ENCODE measurements at places on chromosomes 3 and 15. TPM values are rescaled to one million over a fixed set of nuclear protein-coding genes. Genes with fewer than 3 reads are reported as not detected.

DNA sequence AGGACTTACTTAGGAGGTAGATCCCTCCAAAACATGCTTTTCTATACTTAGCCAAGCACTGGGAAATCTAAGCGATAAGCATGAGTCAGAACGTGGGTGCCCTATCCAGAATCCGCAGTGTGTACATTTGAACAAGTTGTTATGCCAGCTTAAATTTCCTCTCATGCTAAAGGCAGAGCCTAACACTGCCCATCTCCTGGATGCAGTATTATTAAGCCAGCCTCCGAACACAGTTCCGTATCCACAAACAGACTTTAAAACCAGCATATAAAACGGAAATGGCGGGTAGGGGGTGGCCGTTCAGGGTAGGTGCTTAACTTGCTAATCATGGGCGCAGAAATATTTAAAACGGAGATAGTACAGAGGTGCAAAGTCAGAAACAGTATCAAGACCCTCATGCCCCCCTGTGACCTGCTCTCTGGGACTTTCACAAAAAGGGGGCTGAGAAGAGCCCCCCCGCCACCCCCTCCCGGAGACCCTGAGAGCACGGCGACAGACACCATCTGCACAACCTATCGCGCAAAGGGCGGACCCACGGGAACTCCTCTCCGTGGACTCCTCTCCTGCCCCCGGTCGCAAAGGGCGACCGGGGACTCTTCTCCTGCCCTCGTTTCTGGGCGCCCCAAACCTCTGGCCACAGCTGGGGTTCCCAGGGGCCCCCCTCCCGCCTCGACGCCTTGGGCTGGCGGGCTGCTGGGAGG is 889 bp upstream of the LRRIQ4 start:
- DNase-seq: no peak
- H3K4me1 ChIP-seq: no peaks in the 10 kb centered on the region
- peaks cover 18% of the 10 kb centered on the region for H3K36me3 ChIP-seq

GRCh38 chr3:42055291-42055690 is 35.9 kb upstream of the TRAK1 start:
- H3K4me1 ChIP-seq: peaks cover 26% of the 10 kb centered on the region
- DNase-seq: no peak
- no peak overlapping the region for H3K4me3 ChIP-seq
- H3K27ac ChIP-seq: no peak overlapping the region
- no peaks in the 10 kb centered on the region for H3K36me3 ChIP-seq
- H3K27me3 ChIP-seq: no peaks in the 10 kb centered on the region

- peaks cover 4% of the 10 kb centered on the region for H3K4me1 ChIP-seq
- no peak for DNase-seq
- H3K36me3 ChIP-seq: 0 out of 2 replicates have a peak, but pooled peaks cover 4% of the 10 kb centered on the region
- H3K27me3 ChIP-seq: no peaks in the 10 kb centered on the region
These were observed 174.4 kb upstream of the FAM3D start for GRCh38 chr3:58840949-58841348.

The WDR49 gene
- 0.90 TPM for total RNA-seq

GRCh38 chr3:133137042-133137996 is 99.1 kb downstream of the TMEM108 start:
- H3K4me3 ChIP-seq: no peak overlapping the region
- H3K4me1 ChIP-seq: peaks cover 5% of the 10 kb centered on the region
- no peak overlapping the region for H3K27ac ChIP-seq
- H3K36me3 ChIP-seq: no peaks in the 10 kb centered on the region
- H3K27me3 ChIP-seq: no peaks in the 10 kb centered on the region

The CHRNA5 gene
- 21.6 TPM for total RNA-seq

- H3K27me3 ChIP-seq: peaks cover 2% of the 10 kb centered on the region
- H3K4me3 ChIP-seq: peak overlapping the region; percentile 73
- no peak overlapping the region for H3K27ac ChIP-seq
- no peaks in the 10 kb centered on the region for H3K36me3 ChIP-seq
These were observed 66.9 kb downstream of the KLF13 start for GRCh38 chr15:31393444-31394091.

GRCh38 chr15:35665896-35666536 is 120.1 kb upstream of the DPH6 start:
- peaks cover 3% of the 10 kb centered on the region for H3K4me1 ChIP-seq
- DNase-seq: no peak
- H3K36me3 ChIP-seq: no peaks in the 10 kb centered on the region
- no peaks in the 10 kb centered on the region for H3K27me3 ChIP-seq
- H3K27ac ChIP-seq: no peak overlapping the region

DNA sequence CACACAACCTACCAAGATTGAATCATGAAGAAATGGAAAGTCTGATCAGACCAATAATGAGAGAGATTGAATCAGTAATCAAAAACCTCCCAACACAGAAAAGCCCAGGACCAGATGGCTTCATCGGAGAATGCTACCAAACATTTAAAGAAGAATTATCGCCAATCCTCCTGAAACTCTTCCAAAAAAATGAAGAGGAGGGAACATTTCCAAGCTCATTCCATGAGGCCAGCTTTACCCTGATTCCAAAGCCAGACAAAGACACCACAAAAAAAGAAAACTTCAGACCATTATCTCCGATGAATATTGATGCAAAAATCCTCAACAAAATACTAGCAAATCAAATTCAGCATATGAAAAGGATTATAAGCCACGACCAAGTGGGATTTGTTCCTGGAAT is 94.1 kb downstream of the SENP2 start:
- H3K27me3 ChIP-seq: no peaks in the 10 kb centered on the region
- DNase-seq: no peak
- H3K4me3 ChIP-seq: no peak overlapping the region
- H3K4me1 ChIP-seq: no peaks in the 10 kb centered on the region
- peaks cover 54% of the 10 kb centered on the region for H3K36me3 ChIP-seq

The EXD1 gene
- total RNA-seq: not detected

The CEP97 gene
- 13.9 TPM for total RNA-seq

The POPDC2 gene
- total RNA-seq: 0.37 TPM

The CATSPER2 gene
- total RNA-seq: 1.6 TPM

The B4GALT4 gene
- 46.5 TPM for total RNA-seq

The TUSC7 gene
- total RNA-seq: not detected

DNA sequence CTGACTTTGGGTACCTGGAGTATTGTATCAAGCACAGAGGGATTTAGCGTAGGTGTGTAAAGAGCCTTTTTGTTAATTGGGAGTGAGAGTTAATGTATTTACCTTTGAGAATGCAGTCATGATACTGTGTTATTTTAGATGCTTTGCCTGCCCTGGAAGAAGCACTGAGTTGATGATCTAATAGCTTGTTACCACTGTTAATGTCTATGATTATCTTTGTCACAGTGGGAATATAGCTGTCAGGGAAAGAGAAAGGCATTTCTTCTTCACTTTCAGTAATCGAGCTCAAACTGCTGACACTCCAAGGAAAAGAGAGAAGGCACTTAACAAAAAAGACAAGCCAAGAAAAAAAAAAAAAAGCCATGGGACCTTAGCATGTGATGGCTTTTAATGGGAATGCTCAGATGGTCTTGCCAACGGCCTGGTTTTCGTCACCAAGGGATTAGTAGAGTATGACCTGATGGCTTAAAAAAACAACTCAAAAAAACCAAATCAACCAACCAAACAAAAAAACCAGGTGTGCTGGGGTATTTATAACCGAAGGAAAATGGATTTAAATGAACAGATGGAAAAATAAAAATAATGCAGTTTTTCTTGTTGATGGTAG is 387.4 kb downstream of the PTPRG start:
- no peaks in the 10 kb centered on the region for H3K36me3 ChIP-seq
- H3K4me1 ChIP-seq: peaks cover 40% of the 10 kb centered on the region
- H3K4me3 ChIP-seq: no peak overlapping the region
- DNase-seq: no peak

GRCh38 chr3:108420926-108421325 is 89.5 kb downstream of the MYH15 start:
- H3K4me1 ChIP-seq: no peaks in the 10 kb centered on the region
- no peak overlapping the region for H3K4me3 ChIP-seq
- no peak for DNase-seq
- no peaks in the 10 kb centered on the region for H3K27me3 ChIP-seq
- H3K36me3 ChIP-seq: no peaks in the 10 kb centered on the region
- no peak overlapping the region for H3K27ac ChIP-seq

- no peaks in the 10 kb centered on the region for H3K36me3 ChIP-seq
- H3K27me3 ChIP-seq: no peaks in the 10 kb centered on the region
- no peak overlapping the region for H3K27ac ChIP-seq
- DNase-seq: no peak
These were observed 273.1 kb downstream of the FOXP1 start for GRCh38 chr3:71310359-71310979.

GRCh38 chr3:101942356-101942755 is 93.0 kb downstream of the NFKBIZ start:
- DNase-seq: no peak
- no peaks in the 10 kb centered on the region for H3K36me3 ChIP-seq

DNA sequence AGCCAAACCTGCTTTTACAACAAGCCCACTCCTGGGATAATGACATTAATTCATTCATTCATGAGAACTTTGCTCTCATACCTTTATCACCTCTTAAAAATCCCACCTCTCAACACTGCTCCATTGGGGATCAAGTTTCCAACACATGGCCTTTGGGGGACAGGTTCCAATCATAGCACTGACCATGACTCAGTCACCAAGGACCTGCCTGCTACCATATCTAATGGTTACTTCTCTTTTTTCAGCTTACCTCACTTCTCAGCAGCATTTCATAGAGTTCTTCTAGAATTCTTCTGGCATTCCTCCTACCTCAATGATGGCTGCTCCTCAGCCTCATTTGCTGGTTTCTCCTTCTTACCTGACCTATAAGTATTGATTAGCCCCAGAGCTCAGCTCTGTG is 36.9 kb upstream of the RYK start:
- no peaks in the 10 kb centered on the region for H3K27me3 ChIP-seq
- no peak overlapping the region for H3K4me3 ChIP-seq
- no peaks in the 10 kb centered on the region for H3K4me1 ChIP-seq
- no peak overlapping the region for H3K27ac ChIP-seq

The PLA2G4F gene
- not detected for total RNA-seq

- H3K27me3 ChIP-seq: no peaks in the 10 kb centered on the region
- DNase-seq: no peak
- H3K4me3 ChIP-seq: no peak overlapping the region
- H3K4me1 ChIP-seq: no peaks in the 10 kb centered on the region
- no peak overlapping the region for H3K27ac ChIP-seq
These were observed 1097.7 kb downstream of the ROBO1 start for GRCh38 chr3:78670094-78670493.

DNA sequence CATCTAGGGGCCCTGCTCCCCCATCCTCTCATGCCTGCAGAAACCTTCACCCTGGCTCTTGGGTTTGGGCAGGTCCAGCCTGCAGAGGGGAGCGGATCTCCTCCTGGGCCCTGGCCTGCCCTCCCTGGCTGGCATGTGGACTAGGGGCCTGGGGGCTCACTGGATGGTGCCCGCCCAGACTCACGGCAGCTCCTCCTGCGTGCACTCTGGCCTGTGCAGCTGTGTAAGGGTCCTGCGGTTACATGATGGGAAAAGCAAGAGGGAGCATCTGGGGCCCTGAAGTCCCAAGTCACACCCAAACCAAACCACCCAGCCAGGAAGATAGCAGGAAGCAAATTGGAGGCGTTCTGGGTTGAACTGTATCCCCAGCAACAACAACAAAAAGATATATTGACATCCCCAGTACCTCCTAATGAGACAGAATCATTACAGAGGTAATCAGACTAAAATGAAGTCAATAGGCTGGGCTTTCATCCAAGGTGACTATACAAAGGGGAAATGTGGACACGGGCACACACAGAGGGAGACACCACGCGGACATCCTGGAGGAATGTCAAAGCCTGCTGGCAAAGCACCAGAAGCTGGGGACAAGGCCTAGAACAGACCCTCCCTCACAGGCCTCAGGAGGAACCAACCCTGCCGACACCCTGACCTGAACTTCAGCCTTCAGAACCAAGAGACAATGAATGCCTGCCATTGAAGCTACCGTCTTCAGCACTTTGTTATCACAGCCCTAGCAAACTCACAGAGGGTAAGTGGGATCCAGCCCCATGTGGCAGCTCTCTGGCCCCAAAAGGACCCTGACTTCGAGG is 10.4 kb upstream of the CLK3 start:
- H3K27ac ChIP-seq: no peak overlapping the region
- DNase-seq: no peak
- no peaks in the 10 kb centered on the region for H3K4me1 ChIP-seq

The CLEC3B gene
- total RNA-seq: not detected

DNA sequence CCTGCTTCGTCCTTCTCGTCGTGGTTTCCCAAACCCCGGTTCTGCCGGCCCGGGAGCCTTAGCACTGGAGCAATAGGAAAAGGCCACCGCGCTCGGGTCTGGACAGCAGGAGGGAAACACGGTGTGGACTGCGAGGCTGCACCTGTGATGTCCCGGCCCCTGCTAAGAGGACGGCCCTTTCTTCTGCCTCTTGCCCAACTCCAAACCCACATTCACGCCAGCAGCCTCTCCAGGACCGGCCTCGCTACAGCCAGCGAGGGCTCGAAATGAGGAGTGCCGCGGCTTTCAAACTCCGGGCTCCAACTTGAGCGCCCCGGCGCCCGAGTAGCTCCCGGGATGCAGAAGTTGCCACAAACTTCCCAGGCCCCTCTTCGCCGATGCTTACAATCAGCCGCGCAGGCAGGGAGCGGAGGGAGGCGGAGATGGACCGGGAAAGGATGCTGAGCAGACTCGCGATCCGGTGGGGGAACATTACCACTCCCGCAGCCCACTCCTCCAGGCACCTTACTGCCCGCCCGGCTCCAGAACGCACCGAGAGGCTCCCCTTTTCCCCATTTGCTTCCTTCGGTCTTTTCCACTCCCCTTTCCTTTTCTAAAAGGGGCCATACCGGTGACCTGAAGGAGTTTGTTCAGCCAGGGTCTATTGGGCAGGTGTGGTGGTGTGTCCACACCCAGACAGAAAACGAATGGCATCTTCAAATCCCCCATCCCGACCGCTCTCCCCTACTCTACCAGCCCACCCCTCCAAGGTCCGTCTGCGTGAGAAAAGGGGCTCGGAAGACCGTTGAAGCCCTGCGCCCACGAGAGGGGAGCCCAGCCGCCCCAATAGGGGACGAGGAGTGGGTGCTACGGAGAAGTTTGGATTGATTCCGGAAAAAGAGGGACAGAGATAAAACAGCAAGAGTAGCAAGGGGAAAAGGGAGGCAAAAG is 18.8 kb upstream of the SATB1 start:
- H3K4me1 ChIP-seq: peaks cover 5% of the 10 kb centered on the region
- peak; percentile 59 for DNase-seq
- H3K27ac ChIP-seq: no peak overlapping the region
- peak overlapping the region; percentile 81 for H3K4me3 ChIP-seq
- peaks cover 11% of the 10 kb centered on the region for H3K36me3 ChIP-seq

- no peaks in the 10 kb centered on the region for H3K36me3 ChIP-seq
- H3K27me3 ChIP-seq: no peaks in the 10 kb centered on the region
- DNase-seq: no peak
- H3K4me3 ChIP-seq: no peak overlapping the region
- no peak overlapping the region for H3K27ac ChIP-seq
- H3K4me1 ChIP-seq: no peaks in the 10 kb centered on the region
These were observed 415.3 kb upstream of the ALCAM start for GRCh38 chr3:104951426-104951825.

DNA sequence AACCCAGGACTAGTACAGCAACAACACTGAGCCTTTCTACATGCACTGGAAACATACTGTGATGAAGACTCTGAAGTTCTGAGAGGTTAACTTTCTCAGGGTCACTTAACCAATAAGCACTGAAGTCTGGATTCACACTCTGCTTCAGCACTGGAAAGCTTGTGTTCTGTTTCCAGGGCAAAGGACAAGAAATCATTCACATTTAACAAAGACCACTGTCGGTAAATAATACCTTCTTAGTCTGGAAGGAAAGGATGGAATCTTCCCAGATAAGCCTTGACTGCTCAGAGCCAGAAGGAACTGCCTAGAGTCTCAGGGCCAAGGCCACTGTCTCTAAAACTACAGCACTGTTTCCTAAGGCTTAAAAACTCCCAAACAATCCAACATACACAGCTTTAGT is 4.3 kb upstream of the GLYCTK start:
- DNase-seq: no peak
- H3K27me3 ChIP-seq: no peaks in the 10 kb centered on the region
- no peak overlapping the region for H3K27ac ChIP-seq
- H3K4me3 ChIP-seq: no peak overlapping the region

All from H9 (cell line).